ENCODE measurements at places on chromosomes 11 and 22. TPM values are rescaled to one million over a fixed set of nuclear protein-coding genes. Genes with fewer than 3 reads are reported as not detected.

GRCh38 chr11:66879583-66879982, 22.7 kb downstream of the LRFN4 start:
- no peak for DNase-seq

GRCh38 chr11:95231881-95232605, 1.0 kb upstream of the SESN3 start:
- DNase-seq: peak; percentile 82

GRCh38 chr11:27192184-27192583, 151.6 kb downstream of the BBOX1 start:
- DNase-seq: no peak

DNA sequence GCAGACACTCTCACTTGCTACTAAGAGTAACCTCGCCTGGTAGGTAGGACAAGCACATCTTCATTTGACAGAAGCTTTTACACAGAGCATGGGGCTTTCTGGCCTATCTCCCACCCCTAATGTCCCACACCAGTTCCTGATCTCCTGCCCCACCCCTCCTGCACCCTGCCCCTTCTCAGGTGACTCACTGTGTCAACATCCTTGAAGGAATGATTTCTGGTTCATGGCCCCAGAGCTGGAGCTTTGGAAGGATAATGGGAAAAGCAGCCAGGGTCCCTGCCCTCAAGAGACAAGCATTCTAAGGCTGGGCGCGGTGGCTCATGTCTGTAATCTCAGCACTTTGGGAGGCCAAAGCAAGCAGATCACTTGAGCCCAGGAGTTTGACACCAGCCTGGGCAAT, 47.2 kb downstream of the LRFN4 start:
- DNase-seq: no peak

GRCh38 chr11:116454020-116454645, 318.7 kb downstream of the BUD13 start:
- peak; percentile 68 for DNase-seq

DNA sequence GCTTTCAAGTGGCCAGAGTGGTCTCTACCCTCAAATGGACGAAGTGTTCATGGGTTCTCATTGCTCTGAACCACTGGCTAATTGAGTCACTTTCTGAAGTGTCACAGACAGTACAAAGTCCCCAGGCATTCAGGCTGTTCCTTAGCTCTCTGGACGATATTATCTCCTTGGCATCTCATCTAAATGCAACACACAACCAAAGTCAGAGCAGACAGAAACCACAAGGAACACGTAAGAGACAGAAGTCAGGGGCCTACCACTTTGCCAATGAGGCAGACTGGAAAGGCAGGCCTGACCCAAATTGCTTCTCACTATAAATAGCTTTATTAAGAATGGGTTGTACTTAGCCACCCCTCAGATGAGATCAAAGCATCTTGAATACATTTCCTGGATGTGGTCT, 29.0 kb upstream of the LDLRAD3 start:
- DNase-seq: no peak

RAD9A gene
- 5.7 TPM for polyA plus RNA-seq

Measured in GM23248 (cell line).